ENCODE measurements at places on chromosomes 1 and 21.

- no peak for DNase-seq
Measured at GRCh38 chr1:115332813-115333608, 5.0 kb downstream of the NGF start.

DNA sequence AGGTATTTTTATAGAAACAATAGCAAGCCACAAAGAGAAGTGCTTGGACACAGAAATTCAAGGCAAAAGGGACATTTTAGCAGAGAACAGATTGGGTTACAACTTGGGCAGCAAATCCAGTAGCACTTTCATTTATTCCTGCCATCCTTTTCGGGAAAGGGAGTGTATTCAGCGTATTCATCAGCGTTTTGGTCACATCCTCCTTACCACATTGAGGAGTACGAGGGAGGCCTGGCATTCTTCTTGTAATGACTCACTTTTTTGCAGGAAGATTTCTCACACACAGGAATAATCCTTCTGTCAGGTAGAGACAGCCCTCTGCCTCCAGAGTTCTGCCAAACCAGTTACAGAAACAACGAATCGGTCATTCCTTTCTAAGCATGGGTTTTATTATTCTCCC lies 18.1 kb upstream of the FAM78B start:
- no peak for DNase-seq

- no peak for DNase-seq
Measured at GRCh38 chr1:207875532-207875931, 35.4 kb downstream of the CD34 start.

GRCh38 chr1:244605835-244606370 lies 47.0 kb upstream of the DESI2 start:
- no peak for DNase-seq

GRCh38 chr1:65231718-65232330 lies 77.5 kb upstream of the DNAJC6 start:
- DNase-seq = no peak

GRCh38 chr1:207822124-207822601 lies 70.3 kb downstream of the CD46 start:
- no peak for DNase-seq

- no peak for DNase-seq
Measured at GRCh38 chr1:81937791-81938450, 137.2 kb downstream of the ADGRL2 start.
